ENCODE measurements at places on chromosomes 6 and 20.

DNA sequence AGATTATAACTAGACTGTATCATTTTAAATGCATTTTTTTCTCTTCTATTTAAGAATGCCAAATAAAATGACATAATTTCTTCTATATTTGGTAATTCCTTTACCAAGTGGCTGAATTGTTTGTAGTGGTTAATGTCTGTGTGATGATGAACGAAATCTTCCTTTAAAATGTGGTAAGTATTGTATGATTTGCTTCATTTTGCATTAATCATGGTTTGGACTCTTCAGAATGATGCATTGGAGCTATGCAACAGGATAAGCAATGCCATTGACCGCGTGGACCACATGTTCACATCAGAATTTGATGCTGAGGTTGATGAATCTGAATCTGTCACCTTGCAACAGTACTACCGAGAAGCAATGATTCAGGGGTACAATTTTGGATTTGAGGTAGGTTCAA is 99.6 kb downstream of the MAP3K4 start:
- no peak for DNase-seq

- DNase-seq = no peak
Observed at GRCh38 chr6:44074813-44075646, 52.2 kb downstream of the MRPL14 start.

DNA sequence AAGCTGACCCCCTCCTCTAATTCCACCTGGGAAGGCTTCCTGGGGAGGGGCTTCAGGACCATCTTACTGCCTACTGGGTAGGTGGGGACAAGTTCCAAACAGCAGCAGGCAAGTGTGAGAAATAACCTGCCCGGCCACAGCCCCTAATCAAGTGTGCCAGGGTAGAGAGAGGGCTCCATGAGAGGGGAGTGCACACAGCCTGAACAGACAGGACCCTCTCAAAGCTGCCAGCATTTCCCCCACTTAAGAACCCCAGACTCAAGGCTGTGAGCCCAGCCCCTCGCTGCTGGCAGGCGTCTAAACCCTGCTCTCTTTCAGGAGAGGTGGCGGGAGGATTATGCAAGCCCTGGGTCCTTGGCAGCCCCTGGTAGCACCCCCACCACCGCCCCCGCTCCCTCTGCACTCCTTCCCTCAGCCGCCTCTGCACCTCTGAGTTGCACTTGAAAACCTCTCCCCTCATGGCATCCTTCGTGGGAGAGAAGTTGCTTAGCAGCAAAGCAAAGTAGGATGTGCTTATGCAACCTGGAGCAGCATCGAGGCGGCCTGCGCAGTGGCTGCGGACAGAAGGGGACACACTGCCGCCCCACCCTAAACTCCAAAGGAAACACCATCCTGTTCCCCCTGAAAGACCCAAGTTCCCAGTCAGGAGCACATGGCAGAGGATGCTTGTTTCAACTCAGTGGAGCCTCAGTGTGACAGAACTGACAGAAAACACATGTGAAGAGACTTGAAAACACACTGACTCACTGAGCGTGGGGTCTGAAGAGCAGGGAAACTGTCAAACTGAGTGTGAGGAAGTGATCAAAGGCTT is 10.5 kb downstream of the DDRGK1 start:
- DNase-seq = no peak

GRCh38 chr6:42446996-42447395 is 4.7 kb downstream of the TRERF1 start:
- no peak for DNase-seq

DNA sequence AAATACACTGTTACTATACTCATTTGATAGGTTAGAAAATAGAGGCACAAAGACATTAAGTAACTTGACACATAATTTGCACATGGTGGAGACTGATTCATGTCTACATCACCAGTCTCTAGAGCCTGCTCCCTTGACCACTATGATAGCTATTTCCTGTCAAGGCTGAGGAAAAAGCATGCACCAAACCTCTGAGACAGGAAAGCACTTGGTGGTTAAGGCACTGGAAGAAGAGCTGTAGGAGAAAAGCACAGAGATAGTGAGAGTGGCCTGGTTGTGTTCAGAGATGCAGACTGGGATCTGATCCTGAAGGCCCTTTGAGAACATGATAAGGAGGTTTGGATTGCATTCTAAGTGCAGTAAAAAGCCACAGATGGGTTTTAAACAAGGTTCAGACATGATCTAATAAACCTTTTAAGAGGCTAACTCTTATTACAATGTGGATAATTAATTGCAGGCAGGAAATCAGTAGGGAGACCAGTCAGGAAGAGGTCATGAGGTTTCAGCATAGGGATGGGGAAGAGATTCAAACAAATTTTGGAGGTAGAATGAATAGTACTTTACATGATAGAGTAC is 168.9 kb downstream of the PHF3 start:
- DNase-seq = no peak

DNA sequence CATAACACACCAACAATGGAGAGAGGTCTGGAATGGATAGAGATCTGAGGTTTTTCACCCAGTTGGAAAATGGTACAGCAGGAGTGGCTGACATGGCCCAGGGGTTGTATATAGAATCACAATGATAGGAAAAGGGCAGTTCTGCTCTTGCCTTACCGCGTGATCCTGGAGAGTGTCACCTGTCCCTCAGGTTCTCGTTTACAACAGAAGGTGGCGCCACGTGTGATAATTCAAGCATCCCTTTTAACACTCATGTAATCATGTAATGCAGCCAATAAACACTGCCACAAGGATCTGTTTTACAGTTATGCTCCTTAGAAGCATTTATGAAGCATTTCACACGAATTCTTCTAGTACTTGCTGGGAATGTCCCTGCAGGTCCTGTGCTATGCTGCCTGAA is 12.9 kb upstream of the WFDC2 start:
- DNase-seq = no peak

DNA sequence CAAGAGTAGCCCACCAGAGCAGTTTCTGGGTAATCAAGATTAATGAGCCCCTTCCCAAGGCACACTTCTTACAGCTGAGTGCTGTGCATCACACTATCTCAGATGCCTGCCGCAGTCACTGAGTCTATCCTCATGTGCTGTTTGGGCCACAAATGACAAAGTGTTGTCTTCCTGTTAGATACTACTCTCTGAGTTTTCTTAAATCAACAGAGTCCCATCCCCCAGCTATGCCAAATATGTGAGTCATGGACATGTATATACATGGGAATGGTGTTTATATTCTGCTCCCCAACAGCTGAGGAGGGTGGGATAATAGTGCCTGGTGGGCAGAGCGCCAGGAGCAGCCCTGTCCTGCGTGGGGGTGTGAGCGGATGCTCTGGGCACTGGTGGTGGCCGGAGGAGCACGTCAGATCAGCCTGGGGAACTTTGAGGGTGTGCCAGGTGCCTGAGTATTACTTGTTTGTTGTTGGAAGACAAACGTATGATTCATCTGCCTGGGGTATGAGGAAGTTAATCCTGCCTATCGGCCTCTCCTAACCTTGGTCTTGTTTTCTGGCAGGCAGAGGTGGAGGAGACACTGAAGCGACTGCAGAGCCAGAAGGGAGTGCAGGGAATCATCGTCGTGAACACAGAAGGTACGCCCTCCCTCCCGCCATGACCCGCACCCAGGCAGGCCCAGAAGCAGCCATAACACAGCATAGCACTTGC is 9.6 kb downstream of the DYNLRB1 start:
- DNase-seq = no peak

GRCh38 chr6:101777646-101778045 is 384.1 kb downstream of the GRIK2 start:
- no peak for DNase-seq

DNA sequence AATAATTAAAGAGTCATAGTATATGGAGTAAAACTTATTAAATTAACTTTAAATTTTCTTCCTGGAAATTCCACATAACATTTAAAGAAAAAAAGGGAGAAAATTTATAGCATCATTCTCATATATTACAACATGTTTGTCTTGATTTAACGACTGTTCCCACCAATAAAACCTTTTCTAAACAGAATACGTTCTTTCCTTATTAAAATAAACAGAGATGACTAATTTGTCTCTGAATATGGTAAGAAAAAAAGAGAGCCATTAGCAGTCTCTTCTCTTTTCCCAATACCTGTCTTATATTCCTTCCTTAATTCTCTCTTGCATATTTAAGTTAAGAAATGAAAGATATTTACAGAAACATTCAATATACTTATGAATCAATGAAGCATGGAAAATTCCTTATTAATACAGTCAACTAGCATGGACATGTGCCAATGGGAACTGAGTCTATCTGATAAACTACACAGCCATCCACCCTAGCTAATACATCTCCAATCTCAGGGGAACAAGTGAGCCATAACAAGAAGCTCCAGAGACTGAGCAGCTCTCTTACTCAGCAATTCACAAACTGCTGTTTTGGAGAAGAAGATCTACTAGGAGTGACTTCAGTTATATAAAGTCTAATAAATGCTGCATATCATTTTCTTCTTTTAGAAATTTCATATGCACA is 347.1 kb upstream of the MANEA start:
- no peak for DNase-seq

- DNase-seq = no peak
Observed at GRCh38 chr6:55941702-55942101, 66.3 kb upstream of the BMP5 start.

DNA sequence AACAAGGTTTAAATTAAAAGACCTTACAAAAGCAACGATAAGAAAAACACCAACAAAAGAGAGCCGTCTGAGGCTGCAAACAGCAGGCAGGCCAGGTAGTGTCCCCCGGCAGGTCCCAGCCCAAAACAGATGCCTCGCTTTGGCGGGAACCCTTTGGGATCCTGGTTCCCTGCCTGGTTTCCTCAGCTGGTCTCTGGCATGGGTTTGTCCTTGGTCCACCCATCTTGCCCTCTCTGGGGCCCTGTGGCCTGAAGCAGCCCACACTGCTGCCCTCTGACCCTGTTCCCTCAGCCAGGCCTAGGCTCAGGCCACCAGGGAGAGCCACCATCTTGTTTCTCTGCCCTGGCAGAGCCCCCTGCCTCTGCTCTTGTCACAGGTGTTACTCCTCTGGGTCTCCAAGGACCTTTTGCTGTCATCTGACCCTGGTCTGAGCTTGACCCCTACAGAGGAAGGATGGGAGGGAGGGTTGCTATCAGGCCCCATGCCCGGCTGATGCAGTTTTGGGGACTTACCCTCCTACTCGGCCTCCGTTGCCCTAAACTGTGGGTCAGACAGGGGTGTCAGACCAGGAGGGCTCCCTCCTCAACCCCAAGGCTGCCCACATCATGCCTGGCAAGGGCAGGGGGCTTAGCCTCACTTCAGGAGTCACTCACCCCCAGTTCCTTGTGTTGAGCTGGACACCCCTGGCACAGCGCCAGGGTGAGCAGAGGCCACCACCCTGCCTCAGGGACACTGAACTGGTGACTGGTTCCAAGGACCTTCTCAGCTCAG is 30.6 kb upstream of the GRM4 start:
- DNase-seq = no peak

- no peak for DNase-seq
Observed at GRCh38 chr6:109105681-109106080, 10.4 kb downstream of the CEP57L1 start.

DNA sequence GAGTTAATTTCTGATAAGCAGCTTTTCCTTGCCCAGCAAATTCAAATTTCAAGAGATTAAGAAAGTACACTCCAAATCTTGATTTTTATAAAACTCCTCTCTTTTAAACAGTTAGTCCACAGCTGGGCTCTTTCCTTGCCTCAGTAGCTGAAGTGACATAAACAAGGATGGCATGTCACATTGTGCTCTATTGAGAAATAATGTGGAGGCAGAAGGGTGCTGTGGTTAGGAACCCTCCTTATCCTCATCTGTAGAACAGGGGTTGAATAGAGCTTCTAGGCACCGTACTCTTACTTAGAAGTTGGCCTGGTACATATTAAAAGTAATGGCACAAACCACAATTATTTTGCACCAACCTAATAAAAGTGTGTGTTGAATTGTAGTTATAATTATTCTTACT is 70.3 kb downstream of the RSPO3 start:
- no peak for DNase-seq

GRCh38 chr20:4084721-4085120 is 69.4 kb upstream of the RNF24 start:
- no peak for DNase-seq

Measured in GM12891 (cell line).